ENCODE measurements at places on chromosomes 7 and 10.

GRCh38 chr10:127243490-127244272, 47.3 kb upstream of the INSYN2A start:
- peak; percentile 45 for DNase-seq

DNA sequence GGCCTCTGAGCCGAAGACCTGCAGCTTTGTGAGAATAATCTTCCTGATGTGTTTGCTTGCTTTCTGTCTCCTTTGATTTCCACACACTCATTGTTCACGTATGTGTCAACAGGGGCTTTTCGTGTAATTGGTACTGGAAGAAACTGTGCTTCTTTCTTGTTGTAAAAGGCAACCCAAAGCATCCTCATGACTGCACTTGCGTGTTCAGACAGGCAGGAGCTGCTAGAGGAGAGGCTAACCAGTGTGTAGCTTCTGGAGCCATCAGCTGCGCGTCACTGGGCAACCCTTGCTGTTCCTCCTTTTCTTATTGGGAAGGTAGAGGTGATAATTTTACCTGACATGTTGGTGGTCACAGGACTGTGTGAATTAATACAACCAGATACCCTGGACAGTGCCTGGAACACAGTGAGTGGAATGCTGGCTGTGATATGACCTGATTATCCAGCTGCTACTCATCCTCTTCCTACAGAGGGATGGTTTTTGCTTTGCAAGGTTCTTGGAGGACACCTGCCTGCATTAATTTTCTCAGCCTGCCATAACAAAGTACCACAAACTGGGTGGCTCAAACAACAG, 213.0 kb downstream of the ABCA13 start:
- DNase-seq, result no peak

DNA sequence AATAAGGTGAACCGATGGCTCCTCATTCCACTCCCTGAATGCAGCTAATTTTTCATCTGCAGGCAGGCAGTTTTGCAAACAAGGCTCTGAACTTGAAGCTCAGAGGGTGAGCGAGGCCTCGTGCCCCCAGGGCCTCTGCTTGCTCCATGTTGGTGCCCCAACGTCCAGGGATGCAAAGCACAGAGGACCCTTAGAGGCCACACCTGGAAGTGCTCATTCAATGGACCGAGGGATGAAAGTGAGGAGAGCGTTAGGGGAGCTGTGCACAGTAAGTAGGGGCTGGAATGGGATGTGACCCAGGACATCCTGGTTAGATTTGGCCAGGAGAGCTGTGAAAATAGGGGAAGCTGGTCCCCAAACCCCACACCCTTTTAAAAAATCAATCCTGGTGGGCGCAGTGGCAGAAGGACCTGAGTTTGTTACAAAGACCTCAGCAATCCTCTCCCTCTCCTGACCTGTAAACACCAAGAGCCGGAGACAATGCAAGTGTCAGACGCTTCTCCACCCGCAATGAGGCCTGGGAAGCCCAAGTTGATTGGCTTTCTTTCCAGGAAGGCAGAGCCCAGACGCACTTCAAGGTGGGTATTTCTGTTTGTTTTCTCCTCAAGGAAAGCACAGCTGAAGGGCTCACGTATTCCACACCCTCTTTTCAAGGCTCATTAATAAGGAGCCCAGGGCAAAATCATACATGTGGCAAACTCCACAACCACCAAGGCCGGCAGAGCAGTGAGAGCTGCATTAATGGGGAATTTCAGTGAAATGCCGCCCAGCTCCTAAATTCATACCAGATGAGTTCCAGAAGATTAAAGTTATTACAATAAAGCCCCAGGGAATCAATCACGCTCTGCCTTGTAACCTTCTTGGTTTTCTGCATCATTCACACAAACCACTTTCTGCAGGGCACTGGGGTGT, 14.1 kb upstream of the CXCL12 start:
- DNase-seq, result peak; percentile 53

- DNase-seq, result peak; percentile 91
Measured at GRCh38 chr10:122062831-122063674, 74.1 kb downstream of the TACC2 start.

DNA sequence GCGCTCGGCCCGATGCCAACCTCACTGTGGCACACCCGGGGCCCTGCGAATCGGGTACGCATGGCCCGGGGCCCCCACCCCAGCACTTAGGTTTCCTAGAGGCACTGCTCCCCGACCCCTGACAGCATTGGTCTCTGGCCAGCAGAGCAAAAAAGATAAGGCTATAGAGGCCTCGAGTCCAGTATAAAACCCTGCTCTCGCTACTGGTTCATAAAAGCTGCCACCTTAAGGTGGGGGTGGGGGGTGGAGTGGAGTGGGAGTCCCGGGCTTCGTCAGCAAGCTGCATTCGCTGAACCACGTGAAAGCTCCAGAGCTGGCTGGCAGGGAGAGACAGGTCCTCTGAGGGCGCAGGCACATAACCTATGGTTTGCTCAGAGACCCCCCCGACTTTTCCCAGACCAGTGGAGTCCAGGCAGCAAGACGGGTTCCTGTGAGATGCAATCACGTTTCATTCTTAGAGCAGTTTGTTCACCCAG, 1.3 kb downstream of the KAZALD1 start:
- DNase-seq, result no peak

DNA sequence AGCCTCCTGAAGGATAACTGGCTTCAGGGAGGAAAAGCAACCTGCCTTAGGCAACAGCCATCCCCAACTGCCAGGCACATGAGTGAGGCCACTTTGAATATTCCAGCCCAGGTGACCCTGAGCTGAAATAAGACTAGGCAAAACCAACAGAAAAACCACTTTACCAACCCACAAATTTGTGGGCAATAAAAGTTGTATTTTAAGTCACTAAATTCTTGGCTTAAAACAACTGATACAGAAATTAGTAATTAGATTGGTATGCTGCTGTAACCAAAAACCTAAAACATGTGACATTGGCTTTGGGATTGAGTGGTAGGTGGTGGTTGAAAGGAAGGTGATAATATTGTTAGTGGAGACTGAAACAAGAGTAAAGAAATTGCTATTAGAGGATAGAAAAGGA, 39.9 kb downstream of the ABCB4 start:
- DNase-seq, result no peak

- DNase-seq, result no peak
Measured at GRCh38 chr7:50342616-50343114, 38.1 kb downstream of the IKZF1 start.

DNA sequence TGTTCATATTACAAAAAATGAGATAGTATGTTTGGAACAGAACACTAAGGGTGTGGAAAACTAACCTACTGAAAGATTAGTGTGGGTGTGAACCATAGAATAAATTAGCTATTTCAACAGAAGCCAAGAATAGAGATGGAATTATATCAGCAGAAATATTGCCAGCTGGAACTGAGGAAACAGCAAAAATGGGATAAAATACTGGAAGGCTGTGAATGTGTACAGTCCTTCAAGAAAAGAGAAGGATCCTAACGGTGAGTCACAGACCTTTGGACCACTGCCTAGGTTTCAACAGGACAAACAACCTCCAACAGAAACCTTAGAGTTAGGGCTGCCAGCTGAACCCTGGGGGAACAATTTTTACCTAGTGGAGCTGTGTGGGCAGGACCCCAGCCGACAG, 395.0 kb downstream of the ZWINT start:
- DNase-seq, result no peak

DNA sequence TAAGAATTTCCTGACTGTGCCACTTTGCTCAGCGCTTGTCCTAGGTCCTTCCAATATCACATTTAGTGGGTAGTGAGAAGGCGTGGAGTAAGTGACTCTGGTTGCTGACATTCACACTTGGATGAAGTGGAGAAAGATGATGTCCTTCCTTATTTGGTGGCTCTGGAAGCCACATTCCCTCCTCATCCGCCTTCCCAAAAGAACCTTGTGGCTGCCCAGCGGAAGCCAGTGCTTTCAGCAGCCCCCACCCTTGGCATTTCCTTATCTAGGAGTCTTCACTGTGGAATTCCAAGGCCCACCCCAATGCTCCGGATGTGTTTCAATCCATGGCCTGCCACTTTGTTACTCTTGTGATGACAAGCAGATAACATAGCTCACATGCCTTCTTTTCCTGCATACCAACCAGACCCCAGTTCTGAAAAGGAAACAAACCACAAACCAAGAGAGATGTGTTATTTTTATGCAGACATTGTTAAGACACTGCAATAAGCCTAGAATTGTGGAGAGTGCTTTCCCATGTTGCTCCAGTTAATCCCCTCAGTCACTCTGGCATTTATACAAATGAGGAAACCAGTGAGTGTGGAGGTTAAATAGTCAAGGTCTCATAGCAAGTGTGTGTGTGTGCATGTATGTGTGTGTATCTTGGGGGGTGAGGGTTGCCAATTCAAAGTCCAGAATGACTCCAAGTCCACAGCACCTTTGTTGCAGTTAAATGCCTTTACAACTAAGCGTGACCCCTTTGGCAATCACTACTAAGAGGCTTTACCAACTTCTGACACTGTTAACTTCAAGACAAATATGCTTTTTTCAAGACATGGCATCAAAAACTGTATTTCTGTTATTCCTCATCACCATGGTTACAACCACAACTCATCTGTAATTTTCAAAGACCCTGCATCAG, 10.3 kb upstream of the ANKRD1 start:
- DNase-seq, result peak; percentile 90

GRCh38 chr7:152891160-152891621, 131.6 kb downstream of the ACTR3B start:
- DNase-seq, result no peak

DNA sequence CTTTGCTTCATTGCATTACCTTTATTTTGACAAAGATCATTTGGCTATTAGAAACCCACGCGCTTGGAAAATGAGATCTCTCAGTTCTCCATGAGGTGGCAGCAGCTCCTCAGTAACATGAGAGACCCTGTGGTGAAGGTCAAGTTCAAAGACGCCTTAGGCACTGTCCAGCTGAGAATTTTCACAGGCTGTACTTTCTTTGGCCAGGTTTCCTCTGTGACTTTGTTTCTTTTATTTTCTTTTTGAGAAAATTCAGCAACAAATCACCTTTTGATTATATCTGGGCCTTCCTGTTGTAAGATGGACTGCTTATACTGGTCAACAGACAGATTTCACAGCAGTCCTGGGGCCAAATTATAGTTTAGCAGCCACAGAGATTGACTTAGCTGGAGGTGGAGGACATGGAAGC, 54.5 kb downstream of the RAB18 start:
- peak; percentile 77 for DNase-seq

- DNase-seq, result no peak
Measured at GRCh38 chr7:94923412-94923811, 16.0 kb downstream of the PPP1R9A start.

DNA sequence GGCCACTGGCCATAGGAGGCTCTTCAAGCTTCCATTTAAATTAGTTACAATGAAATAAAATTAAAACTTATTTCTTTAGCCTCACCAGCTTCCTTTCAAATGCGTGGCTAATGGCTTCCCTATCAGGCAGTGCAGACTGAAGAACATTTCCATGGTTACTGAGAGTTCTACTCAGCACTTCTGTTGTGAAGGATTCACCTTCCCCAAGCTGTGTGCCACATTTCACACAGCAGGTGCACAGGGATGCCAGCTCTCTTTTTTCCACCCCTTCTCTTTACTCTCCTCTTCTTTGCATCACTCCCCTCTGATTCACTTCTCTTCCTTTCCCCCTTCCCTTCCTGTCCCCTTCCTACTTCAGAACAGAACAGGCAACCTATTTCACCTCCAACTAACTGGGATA, 833 bp downstream of the GDF2 start:
- DNase-seq, result no peak

DNA sequence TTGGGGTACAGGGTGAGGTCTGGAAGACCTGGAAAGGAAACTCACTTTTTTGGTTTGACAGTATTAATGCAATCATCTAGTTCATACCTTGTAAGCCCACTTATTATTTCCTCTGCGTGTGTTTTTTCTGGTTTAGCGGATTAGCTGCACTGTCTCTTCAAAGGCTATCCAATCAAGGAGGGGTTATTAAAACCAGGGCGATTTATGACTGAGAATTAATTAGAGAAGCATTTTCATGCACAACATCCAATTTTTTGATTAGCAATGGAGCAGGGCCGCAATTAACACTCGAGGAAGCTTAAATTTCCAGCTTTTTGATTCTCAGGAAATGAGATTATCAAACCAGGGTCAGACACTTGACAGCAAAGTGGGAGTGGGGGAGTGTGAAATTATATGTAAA, 248.9 kb downstream of the EXOC4 start:
- no peak for DNase-seq

GRCh38 chr7:55140221-55140940, 121.6 kb downstream of the EGFR start:
- DNase-seq, result peak; percentile 37

- no peak for DNase-seq
Measured at GRCh38 chr10:7272008-7272407, 138.8 kb downstream of the SFMBT2 start.

- peak; percentile 65 for DNase-seq
Measured at GRCh38 chr7:43905956-43906330, 453 bp downstream of the URGCP start.

DNA sequence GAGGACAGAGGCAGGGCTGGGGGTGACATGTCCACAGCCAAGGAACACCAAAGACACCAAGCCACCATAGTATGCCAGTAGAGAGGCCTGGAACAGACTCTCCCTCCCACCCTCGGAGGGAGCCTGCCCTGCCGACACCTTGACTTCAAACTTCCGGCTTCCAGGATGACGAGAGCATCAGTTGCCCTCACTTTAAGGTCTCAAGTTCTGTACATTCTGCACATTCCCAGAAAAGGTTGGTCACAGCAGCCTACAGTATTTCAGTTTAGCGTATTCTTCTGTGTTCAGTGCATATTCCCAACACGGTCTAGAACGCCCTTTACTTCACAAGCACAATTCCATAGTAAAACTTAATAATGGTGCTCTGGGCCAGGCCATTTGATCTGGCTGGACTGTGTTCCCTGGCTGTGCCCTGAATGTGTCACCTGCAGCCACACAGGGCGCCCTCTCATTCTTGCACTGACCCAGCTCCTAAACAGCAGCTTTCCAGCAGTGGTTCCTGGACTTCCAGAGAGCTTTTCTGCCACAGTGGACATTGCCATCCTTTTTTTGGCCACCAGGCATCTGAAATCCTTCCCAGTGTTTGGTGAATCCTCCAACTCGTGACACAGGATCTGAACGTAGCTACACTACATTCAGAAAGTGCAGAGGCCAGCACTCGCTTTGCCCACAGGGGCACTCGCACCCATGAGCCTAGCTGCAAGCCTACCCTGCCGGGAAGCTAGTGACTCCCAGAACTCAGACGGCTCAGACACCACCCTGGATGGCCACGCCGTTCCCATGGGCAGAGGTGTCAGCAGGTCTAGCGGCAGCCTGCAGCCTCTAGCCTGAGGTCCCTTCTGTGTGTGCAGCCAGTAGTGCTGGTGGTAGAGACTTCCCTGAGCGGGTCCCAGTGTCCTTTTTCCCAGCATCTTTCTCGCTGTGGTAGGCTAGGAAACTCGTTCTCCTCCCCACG, 36.4 kb upstream of the INSIG1 start:
- DNase-seq, result no peak

DNA sequence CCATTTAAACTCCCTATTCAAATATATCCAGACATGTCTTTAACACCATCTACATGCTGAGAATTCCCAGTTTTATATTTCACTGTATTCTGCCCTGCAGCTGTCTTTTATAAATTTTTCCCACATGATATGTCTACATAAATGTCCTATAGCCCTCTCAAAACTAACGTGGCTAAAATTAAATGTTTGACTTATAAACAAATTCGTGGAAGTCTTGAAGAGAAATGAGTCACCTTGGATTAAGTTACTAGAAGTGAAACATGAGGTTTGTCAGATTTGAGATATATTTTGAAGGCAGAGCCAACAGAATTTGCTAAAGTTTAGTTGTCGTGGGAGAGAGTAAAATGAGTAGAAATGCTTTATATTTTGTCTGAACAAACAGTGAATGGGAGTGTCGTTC, 386.9 kb upstream of the CNTNAP2 start:
- no peak for DNase-seq
